NCI-H2171 treated with DMSO at 0.1 percent for 48 hours (cell line): ENCODE measurements at places on chromosomes 2 and 18.
A peak's percentile ranks its signal among the peaks of the same experiment; 100 is the strongest.

- DNase-seq = no peak
Measured at GRCh38 chr2:237553948-237554347, 12.4 kb upstream of the PRLH start.

GRCh38 chr2:216535454-216535995 lies 36.9 kb downstream of the RPL37A start:
- DNase-seq = no peak

GRCh38 chr2:6159606-6160005 lies 467.4 kb downstream of the SOX11 start:
- DNase-seq = no peak

- DNase-seq = no peak
Measured at GRCh38 chr2:77105008-77105407, 417.2 kb downstream of the LRRTM4 start.

DNA sequence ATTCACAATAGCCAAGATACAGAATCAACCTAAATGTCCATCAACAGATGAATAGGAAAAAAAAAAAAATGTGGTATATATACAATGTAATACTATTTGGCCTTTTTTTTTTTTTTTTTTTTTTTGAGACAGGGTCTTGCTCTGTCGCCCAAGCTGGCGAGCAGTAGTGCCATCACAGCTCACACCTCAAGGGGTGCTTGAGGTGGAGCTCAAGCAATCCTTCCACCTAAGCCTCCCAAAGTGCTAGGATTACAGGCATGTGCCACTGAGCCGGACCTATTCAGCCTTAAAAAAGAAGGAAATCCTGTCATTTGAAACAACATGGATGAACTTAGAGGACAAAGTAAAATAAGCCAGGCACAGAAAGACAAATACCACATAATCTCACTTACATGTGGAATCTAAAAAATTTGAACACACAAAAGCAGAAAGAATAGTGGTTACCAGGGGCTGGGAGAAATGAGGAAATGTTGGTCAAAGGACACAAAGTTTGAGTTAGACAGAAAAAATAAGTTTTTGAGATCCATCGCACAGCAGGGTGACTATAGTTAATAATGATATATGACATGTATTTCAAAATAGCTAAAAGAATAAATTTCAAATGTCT lies 26.0 kb downstream of the TLK1 start:
- no peak for DNase-seq

DNA sequence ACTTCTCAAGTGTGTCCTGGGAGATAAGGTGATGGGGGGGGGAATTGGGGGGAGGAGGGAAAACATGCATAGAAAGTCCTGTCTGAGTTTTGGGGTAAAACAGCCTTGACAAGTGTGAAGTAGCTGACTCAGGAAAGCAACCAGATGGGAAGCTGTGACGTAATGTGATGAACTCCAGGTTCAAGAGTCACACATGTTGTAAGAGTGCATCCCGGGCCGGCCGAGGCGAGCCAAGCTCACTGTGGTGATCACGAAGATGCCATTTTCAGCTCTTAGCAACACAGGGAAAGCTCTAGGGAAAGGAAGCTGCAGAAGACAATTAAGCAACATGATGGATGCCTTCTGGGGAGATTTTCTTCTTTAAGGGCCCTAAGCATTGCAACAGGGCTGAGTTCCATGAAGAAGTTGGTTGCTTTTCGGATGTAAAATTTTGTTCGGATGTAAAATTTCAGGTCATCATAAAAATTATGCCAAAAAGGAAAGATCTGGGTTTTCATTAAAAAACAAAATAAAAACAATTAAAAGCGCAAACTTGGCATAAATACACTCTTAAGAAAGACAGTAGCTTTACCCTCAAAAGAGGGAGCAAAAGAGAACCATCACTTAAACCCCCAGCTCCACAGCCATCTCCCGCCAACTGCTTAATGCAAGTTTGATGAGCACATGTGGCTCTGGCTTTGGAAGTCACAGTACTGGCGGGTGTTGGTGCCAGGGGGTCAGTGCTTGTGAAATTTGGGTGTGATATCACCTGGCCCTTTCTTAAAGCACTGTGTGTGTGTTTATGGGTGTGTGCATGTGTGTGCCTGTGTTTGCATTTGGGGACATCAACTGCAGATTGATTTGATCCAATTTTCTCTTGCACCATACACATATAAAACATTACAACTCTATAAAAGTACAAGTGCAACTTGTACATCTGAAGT lies 19.1 kb downstream of the SERTAD2 start:
- DNase-seq = no peak

GRCh38 chr2:130388221-130388907 lies 32.5 kb downstream of the PTPN18 start:
- no peak for DNase-seq

GRCh38 chr2:111119822-111120252 lies 877 bp upstream of the BCL2L11 start:
- DNase-seq = no peak

GRCh38 chr2:64329848-64330247 lies 124.1 kb upstream of the LGALSL start:
- DNase-seq = no peak

- DNase-seq = no peak
Measured at GRCh38 chr2:99856119-99856518, 286.3 kb downstream of the AFF3 start.

DNA sequence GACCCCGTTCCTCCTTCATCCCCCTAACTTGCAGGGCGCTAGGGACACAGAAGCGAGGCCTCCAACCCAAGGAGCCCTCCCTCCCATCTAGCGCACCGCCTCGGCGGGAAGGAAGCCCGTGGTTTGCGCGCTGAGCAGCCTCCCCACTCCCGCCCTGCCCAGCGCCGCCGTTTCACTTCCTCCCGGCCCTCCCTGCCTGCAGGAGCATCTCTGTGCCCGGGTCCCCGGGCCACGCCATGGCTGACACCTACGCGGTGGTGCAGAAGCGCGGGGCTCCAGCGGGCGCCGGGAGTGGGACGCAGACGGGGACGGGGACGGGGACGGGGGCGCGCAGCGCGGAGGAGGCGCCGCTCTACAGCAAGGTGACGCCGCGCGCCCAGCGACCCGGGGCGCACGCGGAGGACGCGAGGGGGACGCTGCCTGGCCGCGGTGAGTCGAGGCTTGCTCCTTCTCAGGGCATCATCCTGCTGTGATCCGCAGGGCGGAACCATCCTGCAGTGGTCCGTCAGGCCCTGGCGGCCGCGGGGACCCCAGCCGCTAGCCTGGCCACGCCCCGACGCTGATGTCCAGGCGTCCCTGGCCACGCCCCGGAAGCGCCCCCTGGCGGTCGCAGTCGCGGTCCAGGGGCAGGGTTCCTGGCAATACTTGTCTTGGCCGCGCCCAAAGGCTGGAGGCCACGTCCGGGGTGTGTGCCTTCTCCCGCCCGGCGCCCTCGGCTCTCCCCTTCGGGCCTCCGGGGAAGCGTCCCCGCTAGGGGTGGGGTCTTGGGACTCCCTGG lies 16.4 kb downstream of the PTPN18 start:
- peak; percentile 54 for DNase-seq

- no peak for DNase-seq
Measured at GRCh38 chr2:158104903-158105302, 3.2 kb downstream of the UPP2 start.

DNA sequence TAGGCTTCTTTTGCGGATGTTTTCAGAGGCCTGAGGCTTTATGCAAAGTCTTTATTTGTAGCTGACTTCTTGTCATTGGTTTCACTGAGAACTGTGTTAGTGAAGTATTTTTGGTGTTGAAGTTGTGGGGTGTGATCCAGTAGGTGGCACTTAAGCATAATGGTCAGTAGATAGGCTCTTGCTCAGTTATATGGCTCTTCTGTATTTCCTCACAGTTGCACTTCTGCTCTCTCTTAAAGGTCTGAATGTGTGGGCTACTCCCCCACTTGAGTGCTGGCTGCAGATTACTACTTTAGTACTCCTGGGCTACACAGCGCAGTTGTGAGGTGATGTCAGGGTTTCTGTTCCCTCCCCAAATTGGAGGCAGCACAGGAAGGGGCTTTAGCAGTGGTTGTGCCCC lies 133.8 kb upstream of the SCN7A start:
- no peak for DNase-seq

GRCh38 chr2:64649013-64649484 lies 4.7 kb downstream of the SERTAD2 start:
- no peak for DNase-seq

DNA sequence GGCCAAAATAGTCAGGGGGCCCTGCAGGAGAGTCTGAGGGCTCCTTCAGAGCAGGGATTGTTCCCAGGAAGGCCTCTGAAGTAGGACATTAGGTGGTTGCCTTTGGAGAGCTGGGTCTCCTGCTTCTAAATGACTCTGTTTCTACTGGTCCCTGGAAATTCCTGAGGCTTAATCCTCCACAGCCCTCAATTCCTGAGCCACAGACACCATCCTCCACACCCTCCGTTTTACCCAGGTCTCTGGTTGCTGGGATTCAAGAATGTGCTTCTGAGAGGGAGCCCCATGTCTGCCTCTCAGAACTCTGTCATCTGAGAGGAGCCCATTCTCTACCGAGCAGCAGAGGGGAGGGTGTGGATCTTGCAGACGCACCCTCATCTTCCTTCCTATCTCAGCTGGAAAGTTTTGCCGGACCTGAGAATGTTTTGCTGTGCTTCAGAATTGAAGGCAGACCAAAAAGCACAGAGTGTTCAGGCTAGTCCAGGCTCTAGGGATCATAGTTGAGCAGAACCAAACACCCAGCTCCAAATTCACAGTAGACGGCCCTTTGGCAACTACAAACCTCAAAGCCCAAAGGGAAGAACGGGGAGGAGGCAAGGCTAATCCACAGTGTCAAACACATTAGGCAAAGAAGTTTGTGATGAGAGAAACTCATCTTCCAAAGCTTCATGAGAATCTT lies 8.1 kb downstream of the VIT start:
- DNase-seq = no peak

DNA sequence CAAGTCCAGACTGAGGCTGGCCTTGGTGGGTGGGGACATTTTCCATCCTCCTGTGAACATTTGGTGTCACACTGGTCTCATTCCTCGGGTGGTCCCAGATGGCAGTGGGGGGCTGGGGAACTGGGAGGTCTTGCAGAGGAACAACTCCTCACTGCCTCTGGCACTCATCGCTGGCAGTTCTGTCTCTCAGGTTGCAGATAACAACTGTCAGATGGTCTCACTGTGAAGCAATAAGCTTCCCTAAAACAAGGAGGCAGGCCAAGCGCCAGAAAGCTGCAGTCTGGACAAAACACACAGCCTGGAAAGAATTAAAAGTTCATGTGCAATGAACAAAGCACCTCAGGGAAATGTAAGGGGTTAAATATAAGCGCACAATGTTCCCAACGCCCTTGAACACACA lies 78.1 kb downstream of the IRS1 start:
- DNase-seq = peak; percentile 26

DNA sequence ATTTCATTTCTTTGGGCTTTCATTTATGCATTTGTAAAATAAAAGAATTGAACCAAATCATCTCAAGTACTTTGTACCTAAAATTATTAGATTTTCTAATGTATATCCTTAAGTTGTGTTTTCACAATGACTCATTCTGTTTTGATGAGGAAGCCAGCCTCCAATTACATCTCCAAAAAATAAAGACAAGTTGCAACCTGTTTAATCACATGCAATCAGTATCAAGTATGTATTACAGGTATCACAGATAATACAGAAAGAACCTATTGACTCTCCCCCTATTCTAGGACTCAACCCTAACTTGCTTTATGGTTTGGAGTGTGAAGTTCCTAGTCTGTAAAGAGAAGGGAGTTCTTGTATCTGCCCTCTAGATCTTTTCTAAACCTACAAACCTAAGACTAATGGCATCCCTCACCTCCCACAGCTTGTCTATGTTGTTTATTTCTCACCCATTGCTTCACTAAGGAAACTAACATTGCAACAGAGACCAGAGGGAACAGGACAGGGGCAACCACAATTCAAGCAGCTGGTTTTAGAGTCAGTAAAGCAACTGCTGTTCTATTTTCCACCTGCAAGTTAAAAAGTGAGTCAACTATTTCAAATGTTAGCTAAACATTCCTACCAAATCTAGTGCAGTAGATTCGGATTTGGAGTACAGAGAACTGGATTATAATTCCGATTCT lies 141.1 kb upstream of the ETAA1 start:
- DNase-seq = peak; percentile 43

DNA sequence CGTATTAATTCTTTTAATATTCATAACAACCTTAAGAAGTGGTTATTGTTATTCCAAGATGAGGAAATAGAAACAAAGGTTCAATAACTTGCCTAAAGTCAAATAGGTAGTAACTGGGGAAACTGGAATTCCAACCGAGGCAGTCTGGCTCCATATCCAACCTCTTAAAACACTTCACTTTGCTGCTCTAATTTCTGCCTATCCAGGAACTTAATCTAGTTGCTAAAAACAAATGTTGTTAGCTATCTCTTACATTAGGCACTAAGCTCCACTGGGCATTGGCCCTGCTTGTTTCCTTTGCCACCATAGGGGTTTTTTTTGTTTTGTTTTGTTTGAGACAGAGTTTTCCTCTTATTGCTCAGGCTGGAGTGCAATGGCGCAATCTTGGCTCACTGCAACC lies 24.8 kb downstream of the ERLEC1 start:
- DNase-seq = no peak

- no peak for DNase-seq
Measured at GRCh38 chr2:231614559-231615057, 21.9 kb downstream of the TEX44 start.

DNA sequence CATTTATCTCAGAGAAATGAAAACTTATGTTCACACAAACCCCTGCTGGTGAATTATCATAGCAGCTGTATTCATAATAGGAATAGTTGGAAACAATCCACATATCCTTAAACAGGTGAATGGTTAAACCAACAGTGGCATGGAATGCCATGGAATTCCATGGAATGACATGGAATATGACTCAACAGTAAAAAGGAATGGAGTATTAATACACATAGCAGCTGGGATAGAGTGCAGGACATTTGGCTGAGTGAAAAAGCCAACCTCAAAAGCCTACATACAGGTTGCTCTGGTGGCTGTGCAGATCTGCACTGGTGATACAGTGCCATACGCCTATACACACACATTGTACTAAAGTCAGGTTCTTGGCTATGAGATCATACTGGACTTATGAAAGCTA lies 69.5 kb downstream of the FAM168B start:
- no peak for DNase-seq

GRCh38 chr2:43605079-43605655 lies 9.3 kb upstream of the THADA start:
- DNase-seq = peak; percentile 47

- DNase-seq = no peak
Measured at GRCh38 chr2:68653034-68653433, 9.7 kb downstream of the PROKR1 start.

GRCh38 chr2:88597168-88597567 lies 30.1 kb downstream of the EIF2AK3 start:
- no peak for DNase-seq

DNA sequence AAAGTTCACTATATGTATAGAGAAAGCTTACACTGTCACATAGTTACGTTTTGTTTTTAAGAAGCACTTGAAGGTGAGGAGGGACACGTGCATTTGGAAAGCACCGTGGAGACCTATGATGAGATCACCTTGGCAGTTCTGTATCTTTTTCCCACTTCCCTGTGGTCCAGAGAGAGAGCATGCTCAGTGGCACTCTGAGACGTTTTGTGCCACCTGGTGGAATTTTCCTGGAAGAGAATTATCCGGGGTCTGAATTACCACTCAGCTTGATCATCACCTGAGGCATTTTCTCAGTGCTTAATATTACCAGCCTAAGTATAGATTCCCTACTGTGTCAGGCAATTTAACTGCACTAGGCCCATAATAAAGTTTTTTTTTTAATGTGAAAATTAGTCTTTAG lies 469.4 kb upstream of the SMIM21 start:
- DNase-seq = peak; percentile 0
